ENCODE measurements at places on chromosomes 6 and 20.

GRCh38 chr20:11234181-11234580 lies 560.4 kb upstream of the JAG1 start:
- DNase-seq = no peak

- DNase-seq = no peak
Measured at GRCh38 chr6:80607811-80608391, 501.4 kb downstream of the BCKDHB start.

DNA sequence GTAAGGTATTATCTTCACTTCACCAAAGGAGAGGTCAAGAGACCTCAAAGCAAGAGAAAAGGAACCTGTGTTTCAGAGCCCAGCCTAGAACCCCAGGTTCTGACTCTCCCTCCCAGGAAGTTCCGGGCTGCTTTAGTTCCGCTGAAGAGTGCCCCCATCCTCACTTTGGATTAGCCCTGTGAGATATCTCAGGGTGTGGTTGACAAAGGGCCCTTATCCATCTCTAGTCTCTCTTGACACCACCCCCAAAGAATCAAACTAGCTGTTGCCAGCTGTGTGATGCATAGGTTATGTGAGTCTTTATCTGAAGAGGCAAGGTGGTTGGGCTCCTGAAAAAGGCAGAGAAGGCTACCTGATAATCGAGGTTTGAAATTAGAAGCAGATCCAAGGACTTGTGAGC lies 20.6 kb downstream of the BRPF3 start:
- no peak for DNase-seq

GRCh38 chr20:64053841-64054661 lies 4.6 kb upstream of the SOX18 start:
- DNase-seq = peak; percentile 62

DNA sequence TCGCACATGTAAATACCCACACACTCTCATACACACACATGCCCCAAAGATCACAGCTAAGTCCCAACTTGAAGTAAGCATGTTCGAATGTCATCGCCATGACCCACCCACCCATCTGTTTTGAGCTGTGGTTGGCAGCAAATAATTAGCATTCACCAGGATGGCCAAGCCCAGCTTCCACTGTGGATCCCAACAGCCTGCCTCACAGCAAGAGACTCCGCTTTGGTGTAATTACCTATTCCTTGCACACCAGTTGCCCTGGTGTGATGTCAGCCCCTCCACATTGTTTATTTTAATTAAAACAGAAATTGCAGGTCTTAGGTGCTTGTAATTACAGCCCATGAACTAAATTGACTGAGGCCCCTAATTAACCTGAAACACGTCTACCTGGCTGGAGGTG lies 81.1 kb downstream of the MAFB start:
- DNase-seq = no peak

DNA sequence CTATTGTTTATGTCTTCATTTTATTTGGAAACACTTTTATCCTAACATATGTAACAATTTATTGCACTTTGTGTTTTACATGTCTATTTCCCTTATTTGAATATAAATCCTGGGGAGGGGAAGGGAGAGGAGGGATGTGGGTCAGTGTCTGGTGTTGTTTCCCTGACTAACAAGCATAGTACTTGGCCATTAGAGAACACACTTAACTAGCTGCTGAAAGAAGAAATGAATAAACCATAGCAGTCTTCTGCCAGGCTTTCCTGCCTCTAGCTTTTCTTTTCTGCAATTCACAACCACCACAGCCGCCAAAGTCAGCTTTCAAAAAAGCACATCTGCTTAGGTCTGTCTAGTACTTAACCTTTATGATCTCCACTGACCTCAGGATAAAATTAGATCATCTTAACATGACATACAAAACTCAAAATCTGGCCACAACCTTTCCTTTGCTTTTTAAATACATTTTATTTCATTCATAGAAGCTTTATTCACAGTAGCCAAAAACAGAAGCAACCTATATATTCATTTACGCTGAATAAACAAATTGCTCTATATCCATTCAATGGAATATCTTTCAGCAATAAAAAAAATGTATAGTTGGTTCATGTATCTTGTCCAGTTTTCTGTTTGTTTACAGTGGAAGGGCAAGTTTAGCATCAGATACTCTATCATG lies 16.3 kb downstream of the PDSS2 start:
- DNase-seq = no peak

DNA sequence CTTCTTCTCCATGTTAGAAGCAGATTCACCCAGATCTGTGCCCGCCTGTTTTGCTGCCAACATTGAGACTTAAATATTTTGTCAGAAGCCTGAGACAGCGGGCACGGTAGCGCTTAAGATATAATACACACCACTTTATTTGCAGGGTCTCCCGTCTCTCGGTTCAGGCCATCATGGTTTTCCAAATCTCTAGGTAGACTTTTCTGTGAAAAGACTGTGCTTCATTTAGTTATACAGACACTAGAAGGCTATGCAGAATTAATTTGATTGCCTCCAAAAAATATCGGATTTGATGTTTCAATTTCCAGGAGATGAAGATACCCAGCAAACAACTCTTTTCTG lies 598 bp downstream of the TBP start:
- no peak for DNase-seq

DNA sequence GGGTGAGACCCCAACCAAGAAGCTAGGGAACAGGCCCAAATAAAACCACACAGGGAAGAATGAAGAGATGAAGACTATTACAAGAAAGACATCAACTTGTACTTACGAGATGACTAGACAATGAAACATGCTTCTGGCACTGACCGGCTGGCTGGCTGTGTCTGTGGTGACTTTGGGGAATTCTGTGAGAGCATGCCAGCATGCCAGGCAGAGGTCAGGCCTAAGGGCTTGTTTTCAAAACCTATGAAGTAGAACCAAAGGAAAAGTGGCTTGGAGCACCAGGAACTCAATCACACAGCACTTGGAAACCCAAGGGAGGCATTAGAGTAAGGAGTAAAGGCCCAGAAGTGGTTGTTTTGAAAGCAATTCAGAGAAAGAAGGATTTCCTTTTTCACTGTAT lies 28.4 kb upstream of the GSTA3 start:
- no peak for DNase-seq

DNA sequence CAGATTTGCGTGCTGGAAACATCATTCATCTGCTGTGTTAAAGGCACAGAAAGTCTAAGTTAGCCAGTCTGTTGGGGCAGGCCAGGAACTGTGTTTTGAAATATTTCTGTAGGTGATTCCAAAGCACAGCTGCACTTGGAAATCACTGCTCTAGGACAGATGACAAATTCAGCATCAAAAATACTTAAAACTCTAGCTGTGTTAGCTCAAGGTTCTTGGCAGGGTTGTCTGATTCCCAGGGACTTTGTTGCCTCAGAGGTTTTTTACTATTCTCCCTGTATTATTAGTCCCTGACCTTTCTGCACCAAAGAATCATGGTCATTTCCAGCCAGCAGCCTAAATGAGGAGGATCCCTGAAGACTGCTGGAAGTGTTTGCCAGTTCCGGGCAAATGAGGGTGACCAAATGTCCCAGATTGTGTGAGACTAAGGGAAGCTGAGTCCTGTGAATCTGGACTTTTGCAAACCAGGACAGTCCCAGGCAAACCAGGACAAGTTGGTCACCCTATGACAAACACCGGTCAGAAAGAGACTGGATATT lies 84.3 kb upstream of the TMEM30A start:
- DNase-seq = peak; percentile 37

DNA sequence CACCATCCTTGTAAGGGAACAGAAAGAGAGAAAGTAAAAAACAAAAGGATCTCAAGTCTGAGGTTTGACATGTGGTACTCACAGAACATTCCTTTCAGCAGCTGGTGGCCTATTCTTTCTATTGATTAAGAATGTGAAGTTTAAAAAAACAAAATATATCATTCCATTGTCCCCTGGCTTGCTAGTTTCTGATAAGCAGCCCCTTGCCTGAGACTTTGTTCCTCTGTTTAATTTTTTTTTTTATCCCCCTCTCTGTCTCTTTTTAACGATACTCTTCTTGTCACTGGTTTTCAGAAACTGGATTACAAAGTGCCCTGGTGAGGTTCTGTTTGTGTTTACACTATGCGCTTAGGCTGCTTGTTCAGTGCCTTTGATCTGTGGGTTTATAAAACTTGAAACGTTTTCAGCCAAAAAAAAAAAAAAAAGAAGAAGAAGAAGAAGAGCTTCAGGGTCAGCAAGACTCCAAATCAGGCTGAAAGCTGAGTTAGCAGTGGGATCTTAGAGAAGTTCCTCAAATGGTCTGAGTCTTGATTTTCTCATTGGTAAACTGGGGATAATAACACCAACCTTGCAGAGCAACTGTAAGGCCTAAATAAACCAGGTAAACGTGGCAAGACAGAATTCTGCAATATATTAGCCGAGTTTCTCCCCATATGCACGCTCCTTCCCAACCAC lies 45.1 kb upstream of the SLC22A23 start:
- no peak for DNase-seq

GRCh38 chr6:140548366-140548765 lies 1173.9 kb upstream of the CITED2 start:
- no peak for DNase-seq

- no peak for DNase-seq
Measured at GRCh38 chr20:44850272-44850671, 35.2 kb upstream of the YWHAB start.

GRCh38 chr6:24919056-24919892 lies 16.5 kb downstream of the RIPOR2 start:
- DNase-seq = peak; percentile 73

DNA sequence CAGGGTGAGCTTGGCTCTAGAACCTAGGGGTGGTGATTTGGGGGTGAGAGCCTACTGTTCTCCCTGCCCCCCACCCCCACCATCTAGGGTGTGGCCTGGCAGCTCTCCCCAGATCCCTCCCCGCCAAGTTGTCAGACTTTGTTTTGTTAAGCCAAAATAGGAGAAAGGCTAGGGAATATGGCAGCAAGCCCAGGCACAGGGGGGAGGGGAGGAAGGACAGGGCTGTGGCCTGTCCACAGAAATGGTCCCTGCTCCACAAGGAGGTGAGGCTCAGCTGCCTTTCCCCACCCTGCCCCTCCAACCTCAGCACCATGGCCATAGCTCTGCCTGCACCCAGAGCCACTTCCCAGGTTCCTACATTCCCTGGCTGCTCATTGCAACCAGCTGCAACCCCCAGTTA lies 17.2 kb downstream of the SCUBE3 start:
- no peak for DNase-seq

GRCh38 chr6:115901896-115902295 lies 158.8 kb downstream of the FRK start:
- DNase-seq = no peak

DNA sequence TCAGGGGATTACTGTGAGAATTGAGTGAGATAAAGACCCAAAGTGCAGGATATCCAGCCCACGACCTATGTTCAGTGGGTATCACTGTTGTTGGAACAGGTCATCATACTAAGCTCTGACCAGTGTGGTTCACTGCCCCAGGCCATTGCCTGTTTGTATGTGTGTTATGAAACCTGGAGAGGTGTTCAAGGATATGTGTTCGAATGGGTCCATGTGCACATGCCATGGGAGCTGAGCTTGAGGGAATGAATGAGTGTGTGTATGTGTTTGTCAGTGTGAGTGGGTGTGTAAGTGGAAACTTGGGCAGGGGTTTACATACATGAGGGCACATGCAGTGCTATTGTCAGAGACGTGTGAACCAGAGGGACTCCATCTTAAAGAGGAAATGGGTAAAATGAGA lies 17.7 kb upstream of the AHCY start:
- DNase-seq = no peak

DNA sequence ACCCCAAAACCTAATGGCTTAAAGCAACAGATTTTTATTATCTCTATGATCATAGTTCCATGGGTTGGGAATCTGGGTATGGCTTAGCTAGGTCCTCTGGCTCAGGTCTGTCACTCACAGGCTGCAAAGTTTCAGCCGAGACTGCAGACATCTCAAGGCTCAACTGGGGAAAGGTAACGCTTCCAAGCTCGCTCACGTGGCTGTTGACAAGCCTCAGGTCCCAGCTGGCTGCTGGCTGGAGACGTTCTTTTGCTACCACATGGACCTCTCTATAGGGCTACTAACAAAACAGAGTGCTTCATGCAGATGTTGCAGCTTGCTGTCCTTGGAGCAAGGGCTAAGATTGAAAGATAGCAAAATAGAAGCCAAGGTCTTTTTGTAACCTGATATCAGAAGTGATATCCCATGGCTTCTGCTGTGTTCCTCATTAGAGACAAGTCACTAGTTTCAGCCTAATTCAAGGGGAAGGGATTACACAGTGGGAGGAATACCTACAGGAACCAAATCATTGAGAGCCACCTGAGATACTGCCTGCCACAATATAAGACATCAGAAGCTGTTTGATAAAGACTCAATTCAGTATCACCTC lies 6.6 kb downstream of the HTR1E start:
- DNase-seq = no peak

DNA sequence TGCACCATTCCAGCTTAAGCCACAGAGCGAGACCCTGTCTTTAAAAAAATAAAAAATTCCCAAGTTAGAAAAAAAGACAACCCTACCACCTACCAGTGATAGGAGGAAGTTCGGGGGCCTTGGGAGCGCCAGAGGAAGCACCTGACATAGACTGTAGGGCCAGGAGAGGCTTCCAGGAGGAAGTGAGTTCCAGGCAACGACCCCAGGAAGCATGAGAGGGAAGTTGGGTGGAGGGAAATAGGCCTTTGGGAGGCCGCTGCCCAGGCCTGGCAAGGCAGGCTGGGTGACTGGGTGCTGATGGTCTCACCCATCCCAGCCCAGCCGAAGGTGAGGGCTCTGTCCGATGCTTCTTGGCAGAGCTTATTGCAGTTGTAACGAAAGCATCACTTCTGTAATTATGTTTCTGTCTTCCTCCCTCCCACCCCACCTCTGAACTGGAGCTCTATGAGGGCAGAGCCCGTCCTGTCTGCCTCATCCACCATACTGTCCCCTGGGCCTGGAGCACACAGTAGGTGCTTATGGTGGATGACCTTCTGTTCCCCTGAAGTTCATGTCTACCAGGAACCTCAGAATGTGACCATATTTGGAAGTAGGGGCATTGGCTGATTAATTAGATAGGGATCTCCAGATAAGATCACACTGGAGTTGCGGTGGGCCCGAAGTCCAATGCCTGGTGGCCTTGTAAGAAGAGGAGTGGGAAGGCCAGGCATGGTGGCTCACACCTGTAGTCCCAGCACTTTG lies 54.1 kb downstream of the UBE2V1 start:
- no peak for DNase-seq

GRCh38 chr6:65760285-65760684 lies 53.3 kb upstream of the EYS start:
- DNase-seq = no peak
